Transverse colon (tissue), 4 donors: ENCODE measurements at places on chromosomes 2 and 18. TPM values are rescaled to one million over a fixed set of nuclear protein-coding genes. Genes with fewer than 3 reads are reported as not detected.

OTX1 gene
- not detected for total RNA-seq

PLCL1 gene
- total RNA-seq = 6.8 TPM

CDH2 gene
- total RNA-seq = not detected

FOXD4L1 gene
- total RNA-seq = 0.16 TPM

DNAJC5G gene
- not detected for total RNA-seq

CYBRD1 gene
- 69.8 TPM for total RNA-seq

PLEKHH2 gene
- total RNA-seq = 32.4 TPM

DNA sequence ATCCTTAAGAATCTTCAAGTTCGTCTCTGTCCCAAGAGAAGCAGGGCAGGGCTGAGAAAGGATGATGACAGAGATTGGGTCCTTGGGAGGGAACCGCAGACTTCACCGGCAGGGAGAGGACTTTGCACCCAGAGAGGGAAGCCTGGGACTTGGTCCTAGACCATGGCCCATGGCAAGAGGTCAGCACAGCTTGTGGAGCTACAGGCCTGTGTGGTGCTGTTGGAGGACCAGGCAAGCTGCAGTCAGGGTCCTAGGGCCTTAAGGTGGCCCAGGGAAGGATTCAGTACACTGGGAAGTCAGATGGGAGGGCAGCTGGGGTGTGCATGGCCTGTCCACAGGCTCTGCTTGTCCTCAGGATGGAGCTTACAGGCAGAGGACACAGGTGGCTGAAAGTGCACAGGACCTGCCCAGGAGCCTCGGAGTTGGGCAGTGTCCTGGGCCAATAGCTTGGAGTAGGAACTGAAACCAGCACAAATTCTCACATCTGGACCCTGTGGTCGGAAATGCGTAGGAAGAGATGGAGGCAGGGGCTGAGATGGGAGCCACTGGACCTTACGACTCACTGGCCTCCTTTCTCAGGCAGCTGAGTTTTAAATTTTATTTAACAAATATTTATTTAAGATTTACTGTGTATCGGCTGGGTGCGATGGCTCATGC is 56.4 kb upstream of the TCF7L1 start:
- DNase-seq = no peak

DNA sequence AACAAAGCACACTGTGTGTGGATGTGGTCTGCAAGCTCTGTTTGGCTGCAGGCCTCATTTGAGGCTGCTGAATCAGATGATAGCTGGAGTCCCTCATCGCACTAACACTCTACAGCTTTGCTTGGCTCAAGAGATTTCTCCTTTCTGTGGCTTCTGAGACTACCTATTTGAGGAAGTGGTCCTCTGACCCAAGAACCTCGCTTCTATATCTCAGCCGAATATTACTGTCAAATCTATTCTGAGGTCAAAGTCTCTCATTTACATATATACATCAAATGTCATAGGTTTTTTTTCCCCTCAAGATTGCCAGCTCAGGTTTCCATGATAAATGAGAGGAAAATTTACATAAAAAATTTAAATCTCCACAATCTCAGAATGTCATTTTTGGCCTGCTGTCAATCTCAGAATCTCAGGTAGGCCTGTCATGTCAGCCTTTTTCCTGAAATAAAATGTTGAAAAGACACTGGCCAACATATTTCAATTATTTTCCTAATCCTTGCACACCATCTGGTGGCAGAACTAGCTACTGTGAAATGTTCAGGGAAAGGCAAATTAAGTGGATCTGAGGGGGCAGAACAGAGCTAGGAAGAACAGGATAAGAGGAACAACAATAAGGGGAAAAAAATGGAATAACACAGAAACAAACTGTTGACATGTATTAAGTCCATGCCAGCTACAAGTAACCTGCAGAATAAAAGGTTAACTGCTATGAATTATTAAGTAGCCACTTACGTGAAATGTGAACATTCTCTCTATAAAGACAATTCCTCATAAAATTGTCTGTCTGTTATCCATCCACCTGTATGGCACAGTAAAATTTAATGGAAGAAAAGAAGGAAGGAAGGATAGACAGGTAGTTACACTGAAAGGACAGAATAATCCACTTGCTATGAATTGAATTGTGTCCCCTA is 39.3 kb downstream of the AP1S3 start:
- no peak for DNase-seq

DNA sequence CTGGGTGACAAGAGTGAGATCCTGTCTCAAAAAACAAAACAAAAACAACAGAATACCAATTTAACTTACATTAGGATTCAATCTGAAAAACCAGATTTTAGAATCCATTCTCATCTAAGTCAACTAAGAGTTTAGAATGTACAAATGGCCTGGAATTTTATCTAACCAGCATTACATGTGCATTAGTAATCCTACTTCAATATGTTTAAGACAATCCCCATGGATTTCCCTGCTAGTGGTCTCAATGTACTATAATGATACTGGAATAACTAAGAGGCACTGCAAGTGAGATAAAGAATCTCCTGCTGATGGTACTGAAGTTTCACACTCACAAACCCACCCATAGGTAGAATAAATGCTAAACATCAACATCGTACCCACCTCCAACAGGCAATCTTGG is 53.9 kb upstream of the DNER start:
- DNase-seq = no peak

DNA sequence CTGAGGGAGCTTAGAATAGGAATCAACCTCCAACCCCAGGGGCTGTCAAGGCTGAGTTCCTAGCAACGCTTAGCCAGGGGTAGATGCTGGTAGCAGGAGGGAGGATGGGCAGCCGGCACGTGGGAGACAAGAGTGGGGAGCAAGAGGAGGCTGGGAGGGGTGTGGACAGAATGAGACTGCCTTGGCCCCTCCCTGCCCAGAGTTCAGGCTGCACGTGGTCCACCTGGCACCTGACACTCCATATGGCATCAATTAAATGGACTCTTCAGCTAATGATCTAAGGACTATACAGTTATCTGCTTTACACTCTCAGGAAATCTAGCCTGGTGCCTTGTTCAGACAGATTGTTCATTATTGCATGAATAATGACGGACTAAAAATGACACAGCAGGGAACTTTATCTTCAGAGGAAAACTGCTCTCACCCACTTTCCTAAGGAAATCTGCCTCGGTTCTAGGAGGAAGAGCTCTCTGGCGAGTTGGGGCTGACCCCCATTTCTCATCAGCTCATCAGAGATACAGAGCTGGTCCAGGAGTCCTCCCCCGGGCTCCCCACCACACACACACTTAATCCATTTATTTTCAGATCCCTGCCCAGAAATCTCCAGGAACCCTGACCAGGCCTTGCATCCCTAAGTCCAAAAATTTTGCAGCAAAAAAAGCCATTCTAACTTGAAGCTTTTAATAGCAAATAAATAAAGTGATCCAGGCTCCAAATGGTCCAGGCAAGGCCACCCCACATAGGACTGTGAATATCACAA is 102.1 kb upstream of the CDC42EP3 start:
- no peak for DNase-seq

DNA sequence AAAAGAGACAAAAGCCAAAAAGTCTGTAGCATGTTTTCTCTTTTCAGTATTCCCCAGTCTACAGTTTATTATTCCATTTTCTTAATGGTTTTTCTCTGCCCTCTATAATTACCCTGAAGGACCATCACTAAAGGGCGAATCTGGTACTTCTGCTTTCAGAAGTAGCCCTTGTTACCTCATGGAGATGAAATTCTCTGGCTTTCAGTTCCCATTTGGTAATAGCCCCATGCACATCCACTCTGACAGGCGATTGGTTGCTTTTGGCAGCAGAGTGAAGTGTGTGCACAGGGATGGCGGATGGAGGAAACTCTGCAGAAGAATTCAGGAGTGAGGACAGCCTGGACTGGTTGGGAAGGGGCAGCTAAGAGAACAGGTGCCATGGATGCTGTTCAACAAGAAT is 66.3 kb upstream of the NABP1 start:
- no peak for DNase-seq

DNA sequence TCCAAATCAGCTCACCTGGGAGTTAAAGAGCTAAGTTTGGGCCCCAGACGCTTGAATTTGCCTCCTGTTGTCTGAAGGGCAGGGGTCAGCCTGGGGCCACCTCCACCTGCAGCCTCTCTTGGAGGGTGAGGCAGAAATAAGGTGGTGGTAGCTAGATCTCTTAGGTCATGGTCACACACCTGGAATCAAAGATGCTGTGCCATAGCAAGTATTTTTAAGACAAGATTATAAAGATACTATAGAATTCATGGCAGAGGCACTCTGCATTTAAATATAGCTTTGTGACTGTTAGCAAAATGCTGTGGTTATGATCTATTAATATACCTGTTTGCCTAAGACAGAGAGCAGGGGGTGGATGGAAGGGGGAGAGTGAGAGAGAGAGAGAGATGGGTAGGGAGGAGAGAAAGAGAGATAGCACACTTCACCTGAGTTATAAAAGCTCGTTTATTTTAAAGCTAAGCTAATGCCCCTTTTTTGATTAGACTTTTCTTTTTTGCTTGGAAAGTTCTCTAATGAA is 242.7 kb downstream of the TMEM182 start:
- DNase-seq = no peak

DNA sequence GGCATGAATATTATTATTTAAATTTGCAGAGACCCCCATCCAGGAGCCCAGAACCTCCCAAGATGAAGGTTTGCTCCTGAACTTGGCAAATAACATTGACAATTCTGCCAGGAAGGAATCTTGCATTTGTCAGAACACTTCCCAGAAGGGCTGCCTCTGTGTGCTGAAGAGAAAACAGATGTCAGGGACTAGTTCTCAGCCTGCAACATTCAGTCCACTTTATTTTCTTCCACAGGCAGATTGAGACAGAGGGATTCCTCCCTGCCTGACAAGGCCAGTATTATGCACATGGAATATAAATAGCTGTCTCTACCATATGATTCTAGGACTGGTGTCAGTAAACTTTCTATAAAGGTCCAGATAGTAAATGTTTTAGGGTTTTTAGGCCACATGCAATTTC is 171.5 kb upstream of the SIX2 start:
- no peak for DNase-seq

- no peak for DNase-seq
Measured at GRCh38 chr18:26440644-26441043, 107.7 kb downstream of the KCTD1 start.

- DNase-seq = no peak
Measured at GRCh38 chr2:53437371-53437770, 330.2 kb upstream of the CHAC2 start.

GRCh38 chr2:176246331-176246730 is 22.9 kb upstream of the MTX2 start:
- DNase-seq = no peak

DNA sequence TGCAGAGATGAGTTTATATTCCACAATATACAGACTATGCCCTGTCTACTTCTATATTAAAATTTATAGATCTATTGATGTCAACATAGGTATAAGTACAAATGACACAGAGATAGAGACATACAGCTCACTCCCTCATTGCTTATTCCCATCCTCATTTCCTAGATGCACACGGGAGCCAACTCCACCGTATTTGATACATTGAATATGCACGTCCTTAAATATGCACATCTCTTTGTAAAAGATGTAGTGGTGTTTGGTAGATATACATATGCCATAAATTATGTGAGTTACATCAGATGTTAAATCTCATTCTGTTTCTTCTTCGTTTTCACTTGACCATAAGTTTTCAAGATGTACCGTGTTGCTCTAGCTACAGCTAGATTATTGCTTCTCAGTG is 179.2 kb upstream of the RAB6C start:
- no peak for DNase-seq

DNA sequence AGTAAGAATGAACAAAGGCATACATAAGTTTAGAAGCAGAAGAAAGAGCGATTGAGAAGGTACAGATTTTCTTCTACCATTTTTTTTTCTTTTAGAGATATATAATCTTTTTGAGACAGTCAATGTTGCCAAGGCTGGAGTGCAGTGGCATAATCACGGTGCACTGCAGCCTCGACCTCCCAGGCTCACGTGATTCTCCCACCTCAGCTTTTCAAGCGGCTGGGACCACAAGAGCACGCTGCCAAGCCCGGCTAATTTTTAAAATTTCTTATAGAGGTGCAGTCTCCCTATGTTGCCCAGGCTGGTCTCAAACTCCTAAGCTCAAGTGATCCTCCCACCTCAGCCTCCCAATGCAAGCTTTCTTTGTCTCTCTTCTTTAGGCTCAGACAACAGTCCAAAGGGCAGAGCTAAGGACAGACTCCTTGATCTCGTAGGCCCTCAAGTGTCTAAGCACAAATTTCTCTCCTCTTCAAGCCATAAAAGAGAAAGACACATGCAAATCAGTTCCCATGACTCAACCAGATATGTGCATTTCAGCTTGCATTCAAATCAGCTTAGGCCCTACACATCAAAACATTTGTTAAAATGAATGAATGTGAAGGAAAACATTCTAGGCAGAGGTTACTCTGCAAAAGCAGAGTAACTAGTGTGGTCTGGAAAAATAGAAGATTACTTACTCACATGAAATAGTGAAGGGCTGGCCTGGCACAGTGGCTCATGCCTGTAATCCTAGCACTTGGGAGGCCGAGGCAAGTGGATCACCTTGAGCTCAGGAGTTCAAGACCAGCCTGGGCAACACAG is 18.0 kb downstream of the ITSN2 start:
- no peak for DNase-seq

GRCh38 chr18:3679241-3679640 is 229.3 kb downstream of the TGIF1 start:
- no peak for DNase-seq

GRCh38 chr2:130380096-130380934 is 24.5 kb downstream of the PTPN18 start:
- DNase-seq = no peak
